ENCODE measurements at places on chromosomes 11 and 22.

DNA sequence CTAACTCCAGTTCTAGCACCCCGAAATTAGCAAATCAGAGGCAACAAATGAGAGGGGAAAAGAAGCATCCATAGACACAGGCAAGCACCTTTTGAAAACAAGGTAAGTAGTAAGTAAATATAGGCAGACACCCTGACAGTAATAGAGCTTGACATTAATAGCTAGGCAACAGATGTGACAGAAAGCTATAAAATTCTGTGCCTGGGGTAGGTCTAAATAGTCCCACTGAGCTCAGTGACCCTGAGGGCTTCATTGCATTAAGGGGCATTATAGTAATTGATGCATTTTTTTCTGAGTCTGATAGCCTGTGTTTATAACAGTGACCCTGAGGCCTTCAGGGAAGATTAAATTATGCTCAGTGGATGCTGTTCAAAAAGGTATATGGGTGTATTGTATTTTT, 197.1 kb downstream of the HIPK3 start:
- no peak for DNase-seq

DNA sequence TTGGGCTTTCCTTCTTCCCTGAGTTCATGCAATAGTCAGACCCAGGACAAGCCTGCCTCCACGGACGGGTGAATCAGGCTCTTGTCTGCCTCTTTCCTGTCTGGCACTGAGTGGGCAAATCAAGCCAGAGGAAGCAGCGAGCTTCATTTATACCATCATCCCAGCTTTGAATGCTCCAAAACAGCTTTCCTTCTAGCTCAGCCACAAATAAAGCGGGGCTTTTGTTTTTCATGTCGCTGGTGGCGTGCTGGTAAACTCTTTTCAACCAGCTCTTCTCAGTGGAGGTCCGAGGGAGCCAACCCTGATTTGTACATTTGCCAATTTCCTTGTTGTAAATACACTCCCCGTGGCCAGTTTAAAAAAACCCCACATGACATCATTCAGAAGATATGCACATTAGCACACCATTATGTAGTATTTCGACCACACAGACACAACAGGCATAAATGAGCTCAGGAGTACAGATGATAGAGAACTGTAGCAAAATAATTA, 8.6 kb downstream of the C11orf91 start:
- peak; percentile 81 for DNase-seq

DNA sequence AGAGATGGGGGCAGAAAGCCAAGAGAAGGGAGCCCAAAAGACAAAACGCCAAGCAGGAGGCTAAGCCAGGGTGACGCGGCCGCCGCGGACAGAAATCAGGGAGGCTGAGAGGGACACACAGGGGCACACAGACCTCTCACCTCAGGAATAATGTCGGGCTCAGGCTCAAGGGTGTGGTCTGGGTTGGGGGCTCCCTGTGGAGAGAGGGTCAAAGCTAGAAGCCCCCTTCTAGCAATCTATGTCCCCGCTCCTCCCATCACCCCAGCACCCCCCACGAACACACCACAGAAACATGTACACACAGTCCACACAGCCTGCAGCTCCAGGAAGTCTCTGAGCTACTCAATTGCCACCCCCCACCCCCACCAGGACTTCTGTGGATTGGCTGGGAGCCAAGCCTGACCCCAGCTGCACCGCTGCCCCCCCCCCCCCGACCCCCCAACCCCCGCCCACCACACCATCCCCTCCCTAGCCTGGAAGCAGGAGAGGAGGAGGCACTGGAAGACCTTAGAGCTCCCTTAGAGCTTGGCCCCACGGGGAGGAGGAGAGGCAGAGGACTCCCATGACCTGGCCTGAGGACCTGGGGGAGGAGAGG, 6.9 kb downstream of the BCL9L start:
- DNase-seq, result no peak

DNA sequence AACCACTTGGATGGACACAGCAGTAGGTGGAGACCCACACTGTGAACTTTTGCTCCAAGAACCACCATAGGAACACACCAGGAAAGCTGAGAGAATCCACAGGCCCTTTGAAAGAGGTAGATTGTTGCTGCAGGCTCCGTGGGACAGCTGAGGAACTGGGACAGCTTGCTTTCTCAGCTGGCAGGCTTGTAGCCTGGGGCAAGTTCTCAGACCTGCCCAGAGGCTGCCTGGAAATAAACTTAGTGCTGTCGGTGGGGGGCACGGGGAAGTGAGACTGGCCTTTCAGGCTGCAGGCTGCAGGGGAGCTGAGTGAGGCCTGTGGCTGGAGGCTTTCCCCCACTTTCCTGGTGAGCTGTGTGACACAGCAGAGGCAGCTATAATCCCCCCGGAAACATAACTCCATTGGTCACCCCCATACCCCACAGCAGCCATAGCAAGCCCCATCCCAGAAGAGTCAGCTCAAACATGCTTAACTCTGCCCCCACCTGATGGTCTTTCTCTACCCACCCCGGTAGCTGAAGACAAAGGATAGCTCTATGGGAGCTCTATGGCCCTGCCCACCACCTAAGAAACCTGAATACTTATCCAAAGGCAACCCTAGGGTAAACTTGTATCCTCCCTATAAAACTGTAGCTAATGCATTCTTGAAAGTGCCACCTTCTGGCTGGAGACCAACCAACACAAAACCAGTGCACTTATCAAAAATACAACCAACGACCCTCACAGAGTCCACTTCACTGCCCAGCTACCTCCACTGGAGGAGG, 21.4 kb upstream of the ACRV1 start:
- no peak for DNase-seq

GRCh38 chr11:64065712-64066111, 30.0 kb downstream of the FLRT1 start:
- no peak for DNase-seq

GRCh38 chr11:68910965-68911364, 7.3 kb downstream of the IGHMBP2 start:
- DNase-seq, result no peak

DNA sequence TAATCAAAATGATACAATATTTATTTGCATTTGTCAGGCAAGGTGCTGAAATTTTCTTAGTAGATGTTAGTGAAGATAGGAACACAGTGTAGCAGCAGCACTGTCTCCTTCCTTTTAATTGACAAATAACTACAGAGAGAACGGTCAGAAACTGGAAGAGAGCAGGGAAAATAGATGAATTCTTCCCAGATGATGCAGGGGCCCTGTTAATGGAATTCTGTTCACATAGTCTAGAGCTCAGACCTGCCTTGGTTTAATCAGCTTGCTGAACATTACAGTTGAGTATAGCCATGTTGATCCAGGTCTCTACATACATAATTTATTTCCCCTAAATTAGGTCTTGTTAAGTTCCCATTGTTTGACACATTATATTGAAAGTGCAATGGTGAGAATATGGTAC, 127.4 kb downstream of the SLC17A6 start:
- no peak for DNase-seq

DNA sequence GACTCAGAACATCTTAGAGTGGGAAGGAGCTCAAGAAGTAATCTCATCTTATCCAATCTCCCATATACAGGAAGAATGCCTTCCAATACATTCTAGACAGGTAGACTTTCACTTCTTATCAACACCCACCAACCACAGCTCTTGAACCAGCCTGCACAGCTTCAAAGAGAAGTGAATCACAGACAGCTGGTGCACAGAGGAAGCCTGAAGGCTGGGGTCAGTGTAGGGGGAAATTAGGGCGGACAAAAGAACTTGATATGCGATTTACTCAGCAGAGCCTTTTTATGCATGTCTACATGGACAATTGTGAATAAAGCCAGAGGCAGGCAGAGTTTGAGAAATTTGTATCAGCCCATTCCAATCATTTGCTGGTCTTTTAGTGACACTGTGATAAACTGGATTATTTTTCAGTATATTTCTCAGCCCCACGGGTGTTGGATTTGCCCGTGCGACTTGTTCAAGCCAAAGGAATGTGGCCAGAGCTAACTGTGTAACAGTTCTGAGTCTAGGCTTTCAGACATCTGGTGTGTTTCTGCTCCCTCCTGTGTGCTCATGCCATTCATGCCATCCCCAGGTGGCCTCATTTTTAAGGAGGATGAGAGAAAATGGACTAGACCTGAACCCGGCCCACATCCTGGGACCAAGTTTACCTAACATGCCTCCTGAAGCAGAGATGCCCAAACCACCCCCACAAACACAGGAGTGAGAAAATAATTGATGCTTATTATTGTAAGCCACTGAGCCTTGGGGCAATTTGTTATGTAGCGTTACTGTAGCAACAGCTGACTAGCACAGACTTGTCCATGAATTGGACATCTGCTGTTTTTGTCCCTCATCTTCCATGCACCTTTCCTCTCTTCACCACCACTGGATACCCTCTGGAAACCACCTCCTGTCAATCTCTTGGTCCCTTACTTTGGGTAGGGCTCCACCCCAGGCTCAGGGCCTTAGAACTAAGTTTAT, 137.5 kb upstream of the HSD17B12 start:
- no peak for DNase-seq

- no peak for DNase-seq
These were observed 71.1 kb upstream of the OLFML1 start for GRCh38 chr11:7413961-7414915.

- DNase-seq, result no peak
These were observed 22.9 kb upstream of the APOA1 start for GRCh38 chr11:116860303-116860702.

DNA sequence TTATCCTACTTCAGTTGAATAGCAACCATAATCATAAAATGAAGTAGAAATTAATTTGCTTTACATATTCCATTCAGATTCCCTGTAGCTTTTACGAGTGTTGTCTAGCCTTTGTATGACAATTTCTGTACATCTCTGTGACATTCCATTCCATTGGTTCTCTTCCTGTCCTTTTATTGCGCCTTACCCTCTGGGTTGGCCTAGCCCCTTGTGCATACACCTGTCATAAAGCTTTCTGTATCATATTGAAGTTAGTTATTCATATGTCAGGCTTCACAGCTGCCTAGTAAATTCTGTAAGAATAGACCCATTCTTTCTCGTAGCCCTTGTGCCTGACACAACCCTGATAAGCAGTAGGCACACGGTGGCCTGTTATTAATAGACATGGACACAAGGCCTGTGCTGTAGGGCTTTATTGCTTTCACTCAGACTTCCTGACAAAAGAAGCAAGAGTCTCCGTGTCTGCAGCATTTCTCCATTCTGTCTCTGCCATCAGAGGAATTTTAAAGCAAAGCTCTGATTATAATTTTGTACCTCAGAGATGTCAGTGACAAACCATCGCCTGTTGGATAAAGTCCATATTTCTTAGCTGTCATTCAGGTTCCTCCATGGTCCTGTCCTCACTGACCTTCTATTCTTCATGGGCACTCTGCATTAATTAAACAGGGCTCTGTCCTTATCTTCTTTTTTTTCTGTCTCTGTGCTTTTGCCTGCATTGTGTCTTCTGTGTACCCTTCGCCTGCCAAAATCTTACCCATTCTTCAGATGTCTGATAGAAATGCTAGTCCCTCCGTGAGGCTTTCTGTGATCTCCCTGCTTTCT, 49.4 kb downstream of the BID start:
- DNase-seq, result no peak

- no peak for DNase-seq
These were observed 668.2 kb upstream of the TENM4 start for GRCh38 chr11:80109031-80109430.

DNA sequence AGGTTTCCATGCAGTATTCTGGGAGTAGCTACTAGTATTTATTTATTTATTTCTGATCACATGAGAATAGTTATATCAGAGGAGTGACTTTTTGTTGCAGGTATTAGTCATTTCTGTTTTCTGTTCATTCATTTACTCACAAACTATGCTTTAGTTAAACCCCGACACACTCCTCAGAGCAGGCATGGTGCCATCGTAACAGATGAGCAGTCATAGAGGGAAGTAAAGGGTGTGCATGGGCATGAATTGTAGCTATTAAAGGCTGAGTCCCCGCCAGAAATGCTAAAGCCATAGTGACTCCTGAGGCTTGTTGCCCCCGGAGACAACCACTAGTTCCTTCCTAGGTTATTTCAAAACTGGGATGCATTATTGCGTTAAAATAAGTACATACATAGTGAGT, 10.6 kb downstream of the JHY start:
- no peak for DNase-seq

- DNase-seq, result no peak
These were observed 535.1 kb upstream of the ARHGAP42 start for GRCh38 chr11:100151944-100152343.

GRCh38 chr11:130181295-130182272, 22.0 kb downstream of the ST14 start:
- no peak for DNase-seq

DNA sequence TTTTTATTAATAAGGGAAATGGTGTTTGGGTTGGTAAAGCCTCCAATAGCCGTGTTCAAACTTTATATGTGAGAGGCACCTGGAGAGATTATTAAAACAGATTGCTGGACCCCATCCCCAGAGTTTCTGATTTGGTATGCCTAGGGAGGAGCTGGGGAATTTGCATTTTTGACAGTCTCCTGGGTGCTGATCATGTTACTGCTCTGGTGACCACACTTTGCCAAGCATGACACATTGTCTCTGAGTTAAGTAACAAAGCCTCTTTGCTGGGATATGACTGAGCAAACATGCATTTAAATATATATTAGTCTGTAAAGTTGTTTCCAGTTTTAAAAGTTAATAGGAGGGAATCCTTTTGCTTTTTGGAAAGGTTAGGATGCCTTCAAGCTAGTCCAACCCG, 140.4 kb downstream of the NAV2 start:
- DNase-seq, result no peak

DNA sequence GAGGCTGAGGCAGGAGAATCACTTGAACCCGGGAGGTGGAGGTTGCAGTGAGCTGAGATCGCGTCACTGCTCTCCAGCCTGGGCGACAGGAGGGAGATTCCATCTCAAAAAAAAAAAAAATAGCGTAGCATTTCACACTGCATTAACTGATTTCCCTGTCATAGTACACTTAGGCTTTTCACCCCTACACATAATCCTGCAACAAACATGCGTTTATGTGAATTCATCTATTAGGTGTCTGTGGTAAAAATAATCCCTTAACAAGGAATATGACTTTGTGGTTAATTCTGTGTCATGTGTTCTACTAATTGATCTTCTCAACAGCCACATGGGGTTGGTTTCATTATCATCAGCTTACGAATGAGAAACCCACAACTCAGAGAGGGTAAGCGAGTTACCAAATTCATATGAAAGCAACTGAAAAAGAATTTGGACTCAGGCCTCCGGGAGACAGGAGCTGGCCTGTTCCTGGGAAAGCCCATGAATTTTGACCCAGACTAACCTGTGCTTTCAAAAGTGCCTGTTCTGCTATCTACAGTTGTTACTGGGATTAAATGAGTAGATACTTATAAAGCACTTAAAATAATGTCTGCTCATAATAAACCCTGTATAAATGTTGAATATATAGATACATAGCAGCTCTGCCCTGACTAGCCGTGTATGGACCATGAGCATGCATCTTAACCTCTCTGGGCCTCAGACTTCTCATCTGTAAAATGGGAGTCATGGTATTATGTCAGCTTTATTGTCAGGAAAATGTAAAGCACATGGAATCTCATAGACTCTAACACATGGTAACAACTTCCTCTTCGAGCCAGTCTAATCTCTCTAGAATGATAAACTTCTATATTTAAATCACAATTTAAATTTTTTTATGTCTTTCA, 36.6 kb downstream of the KCNJ1 start:
- no peak for DNase-seq

DNA sequence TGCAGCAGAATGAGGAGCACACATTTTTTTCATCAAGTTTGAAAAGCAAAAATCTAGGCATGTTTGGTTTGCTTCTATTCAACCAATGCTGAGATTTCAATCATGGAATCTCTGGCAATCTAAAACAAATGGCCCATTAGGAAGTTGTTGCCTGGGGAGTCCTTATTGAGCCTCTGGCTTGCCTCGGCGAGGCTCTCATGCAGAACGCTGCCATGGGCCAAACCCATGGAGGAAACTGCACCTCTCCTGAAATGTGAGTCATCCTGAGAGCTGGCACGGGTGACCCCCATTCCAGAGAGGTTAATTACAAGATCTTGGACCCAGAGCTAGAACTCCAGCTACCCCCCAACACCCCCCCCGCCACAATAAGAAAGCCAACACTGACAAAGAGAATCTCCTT, 80.7 kb downstream of the MN1 start:
- DNase-seq, result no peak

Data from HCT116 (cell line).